ENCODE measurements at places on chromosomes 7 and 10. TPM values are rescaled to one million over a fixed set of nuclear protein-coding genes. Genes with fewer than 3 reads are reported as not detected.

Gene EPDR1
- total RNA-seq: 76.1 TPM

Gene ACSM6
- total RNA-seq: not detected

Gene PRKG1
- 0.01 TPM for total RNA-seq

Gene STYXL1
- total RNA-seq: 39.7 TPM

Gene HPSE2
- not detected for total RNA-seq

Gene LIPF
- not detected for total RNA-seq

Gene C10orf62
- 0.08 TPM for total RNA-seq

Gene MYPN
- total RNA-seq: 1.9 TPM

Gene MICU1
- total RNA-seq: 52.4 TPM

Gene GRM3
- not detected for total RNA-seq

Gene ZDHHC4
- 50.4 TPM for total RNA-seq

Gene PRLHR
- not detected for total RNA-seq

Gene IFIT1B
- not detected for total RNA-seq

Gene CCL24
- not detected for total RNA-seq

Gene SPAM1
- not detected for total RNA-seq

Gene LRRD1
- total RNA-seq: not detected

Gene ITGA8
- total RNA-seq: not detected

Gene GJD4
- not detected for total RNA-seq

Gene MOGAT3
- not detected for total RNA-seq

Gene CCDC146
- 0.67 TPM for total RNA-seq

Gene CRPPA
- 0.65 TPM for total RNA-seq

Gene EBF3
- 0.20 TPM for total RNA-seq

Gene FIS1
- total RNA-seq: 149 TPM

Gene TDRD1
- total RNA-seq: not detected

Gene NSUN6
- 3.1 TPM for total RNA-seq

Gene AMZ1
- total RNA-seq: 0.05 TPM

Gene CALN1
- total RNA-seq: not detected

Gene CBLL1
- 26.4 TPM for total RNA-seq

Gene TMEM106B
- 30.5 TPM for total RNA-seq

Gene LIPN
- not detected for total RNA-seq

Gene SLC39A12
- not detected for total RNA-seq

Gene PTPN20
- total RNA-seq: 3.9 TPM

Measured in A549 treated with AZD2906 at 1 μM for 4 hours (cell line).